SIG-M5 (cell line): ENCODE measurements at places on chromosomes 1 and 21.

DNA sequence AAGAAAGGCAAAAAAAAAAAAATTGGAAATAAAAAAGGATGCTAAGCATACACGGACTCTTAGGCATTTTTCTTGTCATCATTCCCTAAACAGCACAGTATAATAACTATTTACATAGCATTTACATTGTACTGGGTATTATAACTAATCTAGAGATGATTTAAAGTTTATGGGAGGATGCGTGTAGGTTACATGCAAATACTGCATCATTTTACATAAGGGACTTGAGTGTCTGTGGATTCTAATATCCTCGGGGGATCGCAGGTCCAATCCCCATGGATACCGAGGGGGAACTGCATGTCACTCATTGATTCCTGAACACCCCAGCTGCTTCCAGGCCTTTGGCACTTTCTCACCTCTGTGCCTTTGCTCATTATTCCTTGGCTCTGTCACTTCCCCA, 57.8 kb upstream of the SIPA1L2 start:
- no peak for DNase-seq

DNA sequence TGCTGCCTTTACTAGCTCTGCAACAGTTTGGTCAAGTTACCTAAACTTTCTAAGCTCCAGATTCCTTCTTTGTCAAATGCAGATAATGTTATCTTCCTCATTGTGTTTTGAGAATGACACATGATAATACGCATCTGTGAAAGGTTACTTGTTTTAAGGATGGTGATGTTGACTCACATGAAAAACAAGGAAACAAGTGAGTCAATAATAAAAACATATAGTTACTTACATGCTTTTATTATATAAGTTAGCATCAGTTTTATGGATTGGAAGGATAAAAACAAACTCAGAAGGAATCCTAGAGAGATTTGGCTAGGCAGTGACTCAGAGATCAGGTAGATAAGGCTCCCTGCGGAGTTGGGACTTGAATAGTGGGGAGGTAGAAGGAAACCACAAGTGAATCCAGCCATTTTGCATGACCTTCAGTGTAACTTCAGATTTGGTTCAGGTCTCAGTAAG, 144.6 kb downstream of the LMO4 start:
- no peak for DNase-seq

- no peak for DNase-seq
Measured at GRCh38 chr1:63126104-63126503, 196.3 kb upstream of the FOXD3 start.

GRCh38 chr1:10866321-10867093, 70.1 kb upstream of the CASZ1 start:
- DNase-seq = no peak

GRCh38 chr1:231879296-231879695, 252.7 kb downstream of the DISC1 start:
- no peak for DNase-seq

DNA sequence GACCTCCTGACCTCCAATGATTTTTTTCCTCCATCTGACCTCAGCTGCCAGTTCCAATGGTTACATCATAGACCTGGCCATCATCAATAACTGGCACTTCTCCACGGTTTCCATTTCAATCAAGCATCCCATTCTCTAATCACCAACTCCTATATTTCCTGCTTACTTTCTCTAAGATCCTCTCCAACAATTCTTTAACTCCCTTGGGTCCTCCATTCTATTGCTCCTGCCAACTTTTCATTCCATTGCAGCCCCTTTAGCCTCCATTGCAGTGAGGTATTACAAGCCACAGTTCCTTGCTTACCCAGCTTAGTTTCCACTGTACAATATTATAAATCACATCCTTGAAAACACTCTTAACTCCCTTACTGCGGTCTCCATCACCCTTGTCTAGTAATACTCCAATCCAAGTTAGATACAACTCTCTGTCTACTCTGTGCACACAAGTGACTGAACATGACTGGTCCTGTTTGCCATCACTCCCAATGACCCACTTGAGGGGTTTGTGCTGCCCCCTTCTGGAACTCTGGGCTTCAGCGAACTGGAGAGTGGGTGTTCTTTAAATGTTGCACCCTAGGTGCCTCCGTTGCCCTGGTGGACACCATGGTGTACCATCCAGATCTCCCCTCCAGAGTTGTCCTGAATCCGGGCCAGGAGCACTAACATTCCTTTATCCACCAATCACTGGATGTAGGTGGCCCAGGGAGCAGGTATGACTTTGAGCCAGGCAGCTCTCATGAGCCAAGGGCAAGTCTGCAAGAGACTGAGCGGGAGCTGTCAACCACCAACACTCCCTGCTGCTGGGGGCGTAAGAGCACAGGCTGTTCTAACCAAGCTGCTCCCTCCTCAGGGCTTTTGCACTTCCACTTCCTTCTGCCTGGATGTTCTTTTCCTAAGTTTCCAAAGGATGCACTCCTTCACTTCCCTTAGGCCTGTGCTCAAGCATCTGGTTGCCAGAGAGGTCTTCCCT, 3.7 kb upstream of the FNDC7 start:
- DNase-seq = no peak
